ENCODE measurements at places on chromosomes 12 and 14.

DNA sequence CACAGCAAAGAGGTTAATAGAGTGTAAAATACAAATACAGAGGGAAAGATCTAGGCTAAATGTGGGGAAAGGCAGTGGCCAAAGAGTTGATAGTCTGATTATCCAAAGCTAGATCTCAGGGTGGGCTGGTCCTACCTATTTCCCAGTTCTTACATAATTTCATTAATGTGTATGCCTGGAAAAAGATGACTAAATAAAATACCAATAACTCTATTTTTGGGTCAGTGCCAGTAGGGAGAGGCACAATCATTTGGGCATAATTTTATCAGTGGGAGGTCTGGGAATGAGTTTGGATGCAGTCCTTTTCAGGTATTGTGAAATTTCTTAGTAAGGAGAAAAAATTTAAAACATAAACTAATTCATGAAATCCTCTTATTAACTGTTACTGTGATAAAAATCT lies 30.6 kb upstream of the CLEC14A start:
- DNase-seq, result no peak

DNA sequence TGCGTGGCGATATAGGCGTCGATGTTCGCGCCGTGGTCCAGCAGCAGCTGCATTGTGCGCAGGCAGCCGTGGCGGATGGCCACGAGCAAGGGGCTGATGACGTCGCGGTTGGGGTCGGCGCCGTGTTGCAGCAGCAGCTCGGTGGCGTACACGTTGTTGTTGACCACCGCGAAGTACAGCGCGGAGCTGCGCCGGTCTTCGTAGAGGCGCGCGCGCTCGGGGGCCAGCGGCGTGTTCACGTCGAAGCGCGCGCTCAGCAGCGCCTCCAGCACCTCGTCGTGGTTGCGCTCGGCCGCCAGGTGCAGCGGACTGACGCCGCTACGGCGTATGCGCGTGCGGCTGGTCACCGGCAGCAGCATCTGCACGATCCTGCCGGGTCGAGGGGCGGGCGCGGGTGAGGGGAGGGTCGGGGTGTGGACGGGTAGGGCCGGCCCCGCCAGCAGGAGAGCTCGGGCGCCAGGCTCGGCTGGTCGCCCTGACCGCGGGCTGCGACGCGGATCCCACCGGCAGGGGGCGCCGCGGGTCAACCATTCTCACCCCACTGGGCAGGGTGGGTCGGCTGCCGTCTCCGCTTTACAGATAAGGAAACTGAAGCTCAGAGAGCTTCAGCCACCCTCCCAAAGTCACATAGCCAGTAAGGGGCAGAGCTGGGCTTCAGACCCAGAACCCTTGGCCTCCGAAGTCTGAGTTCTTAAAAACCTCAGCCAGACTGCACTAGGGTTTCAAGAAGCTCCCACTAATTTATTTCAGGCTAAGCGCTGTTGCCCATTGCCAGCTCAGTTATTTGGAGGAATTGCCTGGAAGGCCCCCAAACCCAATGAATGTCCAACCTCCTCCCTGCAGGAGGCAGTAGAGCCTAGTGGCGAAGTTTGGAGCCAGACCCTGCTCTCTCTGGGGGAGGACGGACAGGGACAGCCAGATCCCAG lies 12.4 kb downstream of the FAM181A start:
- no peak for DNase-seq

- DNase-seq, result no peak
Measured at GRCh38 chr12:27627123-27627852, 69.0 kb upstream of the REP15 start.

DNA sequence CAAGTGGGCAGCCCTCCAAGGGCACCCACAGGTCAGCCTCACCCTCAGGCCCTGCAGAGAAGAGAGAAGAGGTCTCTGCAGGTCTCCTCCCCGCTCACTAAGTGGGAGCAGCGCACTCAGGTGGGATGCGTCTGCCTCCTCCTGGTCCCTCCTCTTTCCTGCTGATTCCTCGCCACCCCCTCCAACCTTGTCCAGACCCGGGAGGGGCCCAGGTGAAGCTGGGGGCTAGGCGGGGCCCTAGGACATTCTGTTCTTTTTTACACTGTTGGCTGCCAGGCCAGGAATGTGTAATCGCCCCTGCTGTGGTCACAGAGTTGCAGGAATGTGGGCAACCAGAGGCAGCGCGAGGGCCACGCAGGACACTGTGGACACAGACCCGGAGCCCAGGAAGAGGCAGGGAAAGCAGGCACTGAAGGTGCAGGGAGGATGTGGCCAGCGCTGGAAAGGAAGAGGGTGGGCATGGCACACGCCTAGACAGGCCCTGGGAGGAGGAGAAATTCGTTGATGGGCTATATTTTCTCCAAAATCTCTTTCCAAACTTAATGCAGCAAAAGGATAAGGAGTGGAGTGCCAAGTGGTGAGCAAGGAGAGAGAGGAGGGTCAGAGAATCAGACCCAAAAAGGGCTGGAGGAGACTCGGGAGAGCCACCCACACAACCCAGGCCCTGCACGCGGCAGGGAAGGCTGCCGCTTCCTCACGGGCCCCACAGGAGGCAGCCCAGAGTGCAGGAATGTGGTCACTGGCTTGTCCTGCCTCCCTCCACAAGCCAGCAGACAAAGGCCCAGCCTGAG lies 911 bp upstream of the SCNN1A start:
- DNase-seq, result no peak

- DNase-seq, result no peak
Measured at GRCh38 chr12:122312926-122313325, 46.6 kb upstream of the VPS33A start.

- no peak for DNase-seq
Measured at GRCh38 chr14:21940887-21941856, 267.6 kb upstream of the OR4E1 start.

- DNase-seq, result no peak
Measured at GRCh38 chr12:99043319-99043914, 398.3 kb downstream of the APAF1 start.

GRCh38 chr12:109385339-109386058 lies 37.8 kb downstream of the MYO1H start:
- peak; percentile 64 for DNase-seq

GRCh38 chr12:123046431-123046830 lies 66.0 kb downstream of the ARL6IP4 start:
- DNase-seq, result no peak

- DNase-seq, result no peak
Measured at GRCh38 chr12:122839907-122840554, 4.8 kb downstream of the HIP1R start.

DNA sequence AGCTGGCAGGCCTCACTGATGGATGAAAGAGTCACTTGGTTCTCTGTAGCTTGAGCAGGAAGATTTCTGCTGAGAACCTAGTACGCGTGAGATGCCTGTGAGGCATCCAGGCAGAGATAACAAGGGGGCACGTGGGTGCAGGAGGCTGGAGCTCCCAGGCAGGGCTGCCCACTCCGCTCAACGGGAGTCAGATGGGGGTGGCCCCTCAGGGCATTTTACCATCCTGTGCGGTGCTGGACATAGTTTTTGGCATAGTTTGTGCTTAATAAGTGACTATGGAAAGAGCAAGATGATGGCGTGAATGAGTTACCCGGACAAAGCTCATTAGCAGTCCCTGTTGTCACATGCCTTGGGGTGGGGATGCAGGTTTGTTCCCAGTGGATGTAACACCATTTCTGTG lies 182.8 kb downstream of the TSPAN9 start:
- no peak for DNase-seq

GRCh38 chr14:67963960-67964812 lies 144.6 kb downstream of the RAD51B start:
- DNase-seq, result peak; percentile 79

DNA sequence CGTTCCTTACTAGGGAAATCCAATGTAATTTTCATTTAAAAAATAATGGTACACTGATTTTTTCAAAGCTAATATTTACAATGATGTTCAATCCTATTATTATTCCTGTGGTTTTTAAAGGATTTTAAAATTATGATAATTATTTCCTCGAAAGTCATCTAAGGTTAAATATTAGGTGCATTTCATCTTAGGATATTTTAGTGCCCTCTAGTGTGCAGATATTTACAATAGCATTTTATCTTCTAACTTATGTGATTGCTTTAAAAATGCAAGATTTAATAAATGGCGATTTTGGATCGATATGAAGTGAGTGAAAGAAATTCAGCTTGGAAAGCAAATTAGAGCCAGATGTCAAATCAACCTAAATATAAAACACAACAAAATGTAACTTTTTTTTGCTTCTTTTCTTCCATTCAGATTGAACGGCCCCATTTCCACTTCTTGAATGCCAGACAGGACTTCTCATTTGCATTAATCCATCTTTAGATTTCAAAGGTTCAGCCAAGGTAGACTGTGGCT lies 293.5 kb downstream of the SLC6A15 start:
- DNase-seq, result no peak

DNA sequence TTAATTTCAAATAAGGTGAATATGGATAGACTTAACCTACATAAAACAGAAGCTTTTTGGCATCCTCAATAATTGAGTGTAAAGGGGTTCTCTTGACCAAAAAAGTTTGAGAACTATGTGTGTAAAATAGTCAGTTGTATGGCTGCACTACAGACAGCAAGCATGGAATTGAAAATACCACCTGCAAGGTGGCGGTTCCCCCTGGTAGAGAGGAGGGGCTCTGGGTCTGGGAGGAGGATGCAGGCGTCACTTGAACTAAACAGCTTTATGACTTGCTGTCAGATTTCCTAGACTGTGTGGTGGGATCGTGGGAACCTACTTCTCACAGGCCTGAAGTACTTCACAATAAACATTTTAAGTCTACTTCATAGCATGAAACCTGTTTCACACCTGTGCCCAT lies 6.3 kb downstream of the EVL start:
- no peak for DNase-seq

DNA sequence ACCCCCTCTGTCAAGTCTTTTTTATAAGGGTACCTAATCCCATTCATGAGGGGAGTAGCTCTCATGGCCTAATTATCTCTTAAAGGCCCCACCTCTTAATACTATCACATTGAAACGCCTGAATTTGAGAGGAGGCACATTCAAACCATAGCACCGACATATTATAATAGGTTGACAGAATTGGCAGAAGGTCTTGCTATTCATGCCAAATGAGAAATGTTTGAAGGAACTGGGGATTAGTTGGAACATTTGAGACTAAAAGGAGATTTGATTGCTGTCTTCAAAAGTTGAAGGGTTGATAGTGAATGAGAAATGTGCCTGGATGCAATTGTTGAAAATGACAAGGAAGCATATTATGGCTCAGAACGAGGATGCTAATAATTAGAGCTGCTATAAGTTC lies 331.1 kb downstream of the ATP23 start:
- DNase-seq, result no peak

DNA sequence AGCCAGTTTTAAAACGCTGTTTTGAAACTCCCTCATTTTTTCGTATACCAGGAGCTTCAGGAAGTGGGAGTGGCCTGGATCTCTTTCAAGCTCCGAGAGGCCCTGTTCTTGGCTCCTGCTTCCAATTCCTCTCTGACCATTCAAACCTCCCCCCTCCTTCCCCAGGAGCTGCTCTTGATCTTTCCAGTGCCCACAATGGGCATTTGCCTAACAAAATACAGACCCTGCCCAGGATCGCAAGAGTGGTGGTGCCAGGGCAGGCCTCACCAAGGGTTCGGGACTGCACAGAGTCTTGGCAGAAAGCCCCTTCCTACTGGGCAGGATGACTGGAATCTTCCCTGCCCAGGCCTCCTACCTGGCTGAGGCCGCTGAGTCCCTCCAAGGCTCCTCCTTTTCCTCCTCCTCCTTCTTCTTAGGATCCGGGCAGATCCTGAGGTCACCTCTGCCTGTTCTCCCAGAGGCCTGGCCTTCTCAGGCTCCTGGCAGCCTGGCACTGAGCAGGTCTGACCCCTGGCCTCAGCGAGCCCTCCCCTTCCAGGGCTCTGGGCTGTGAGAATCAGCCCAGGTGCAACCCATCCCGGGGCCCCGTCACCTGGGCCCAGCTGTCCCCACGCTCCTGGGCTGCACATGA lies 46.9 kb upstream of the NOS1 start:
- DNase-seq, result no peak

DNA sequence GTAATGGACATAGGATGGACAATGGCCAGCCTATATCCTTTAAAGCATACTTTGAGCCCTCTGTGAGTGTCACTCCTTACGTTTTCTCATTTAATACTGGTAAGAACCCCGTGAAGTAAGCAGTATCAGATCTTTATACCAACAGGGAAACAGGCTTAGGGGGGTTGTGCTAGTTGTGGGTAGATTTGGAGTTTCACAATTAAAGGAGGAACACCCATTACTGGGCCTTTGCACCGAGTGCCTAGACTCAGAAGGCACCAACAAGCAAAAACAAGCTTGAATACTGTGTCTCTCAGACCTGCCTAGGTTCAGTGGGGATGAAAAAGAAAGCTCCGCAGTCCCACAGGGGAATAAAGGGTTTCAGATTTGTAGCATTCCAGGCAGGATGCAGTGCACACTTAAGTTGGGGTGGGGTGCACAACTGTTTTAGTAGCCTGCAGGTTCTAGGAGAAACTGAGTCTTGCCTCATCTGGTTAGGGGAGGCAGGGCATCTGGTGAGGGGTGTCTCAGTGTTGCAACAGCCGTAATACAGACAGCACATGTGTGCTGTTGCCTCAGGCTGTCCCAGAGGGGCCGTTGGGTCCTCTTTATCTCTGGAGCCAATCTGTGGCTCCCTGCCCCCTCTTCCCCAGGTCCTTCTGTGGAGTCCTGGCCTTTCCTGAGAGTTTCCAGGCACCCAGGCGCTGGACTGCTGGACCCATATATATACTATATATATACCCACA lies 51.2 kb downstream of the IRAK3 start:
- DNase-seq, result no peak

DNA sequence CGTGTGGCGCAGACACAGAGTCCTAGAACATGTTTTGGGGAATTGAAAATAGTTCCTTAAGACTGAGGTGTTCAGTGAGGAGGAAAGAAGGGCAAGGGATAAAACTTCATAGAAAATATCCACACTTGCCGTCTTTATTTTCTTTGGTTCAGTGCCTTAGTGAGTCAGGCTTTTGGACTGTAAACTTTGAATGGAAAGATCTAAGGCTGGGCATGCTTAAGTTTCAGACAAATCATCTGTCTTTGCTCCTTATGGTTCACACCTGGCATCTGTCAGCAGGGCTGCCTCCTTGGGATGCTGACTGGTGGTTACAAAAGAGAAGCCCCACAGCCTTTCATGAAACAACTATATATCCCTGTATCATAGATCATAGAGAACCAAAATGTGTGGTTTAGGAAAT lies 136.3 kb upstream of the PRICKLE1 start:
- DNase-seq, result no peak

- no peak for DNase-seq
Measured at GRCh38 chr14:31619440-31619839, 58.2 kb downstream of the NUBPL start.

DNA sequence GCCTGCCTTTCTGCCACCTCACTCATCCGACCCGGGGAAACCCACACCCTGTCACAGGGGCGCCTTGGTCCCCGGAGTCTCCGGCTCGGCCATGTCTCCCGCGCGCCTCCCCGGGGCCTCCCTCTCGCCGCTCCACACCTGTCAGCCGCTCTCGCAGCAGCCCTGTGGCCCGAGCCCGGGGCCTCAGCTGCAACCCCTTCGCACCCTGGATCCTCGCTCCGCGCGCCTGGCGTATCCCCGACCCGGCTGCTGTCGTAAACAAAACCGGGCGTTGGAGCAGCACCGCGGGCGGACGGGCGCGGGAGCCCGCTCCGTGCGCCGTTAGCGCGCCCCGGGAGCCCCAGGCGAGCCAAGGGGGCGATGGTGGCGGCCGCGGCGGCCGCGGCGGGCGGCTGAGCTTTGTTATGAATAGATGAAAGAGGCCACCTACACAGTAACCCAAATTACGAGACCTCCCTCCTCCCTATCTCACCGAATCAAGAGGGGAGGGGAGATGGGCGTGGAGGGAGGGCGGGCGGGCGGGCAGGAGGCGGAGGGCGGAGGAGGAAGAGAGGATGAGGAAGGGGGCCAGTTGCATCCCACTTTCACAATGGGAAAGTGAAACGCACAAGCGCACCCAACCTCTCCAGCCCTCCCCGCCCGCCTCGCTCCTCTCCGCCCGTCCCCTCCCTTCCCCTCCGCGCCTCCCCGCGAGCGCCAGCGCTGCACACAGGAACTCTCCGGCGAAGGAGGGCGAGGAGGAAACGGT lies at the start of gene PLXNC1:
PLXNC1 (plus strand) TSS at position 587 of the 748 bp plus-strand sequence. CDS start 395 bp downstream, outside the sequence.
- DNase-seq, result no peak
